ENCODE measurements at places on chromosomes 1 and 21.

- peak; percentile 85 for DNase-seq
These were observed 221.7 kb downstream of the NEGR1 start for GRCh38 chr1:72060466-72061245.

GRCh38 chr1:84353695-84354094, 44.6 kb upstream of the DNASE2B start:
- DNase-seq = no peak

DNA sequence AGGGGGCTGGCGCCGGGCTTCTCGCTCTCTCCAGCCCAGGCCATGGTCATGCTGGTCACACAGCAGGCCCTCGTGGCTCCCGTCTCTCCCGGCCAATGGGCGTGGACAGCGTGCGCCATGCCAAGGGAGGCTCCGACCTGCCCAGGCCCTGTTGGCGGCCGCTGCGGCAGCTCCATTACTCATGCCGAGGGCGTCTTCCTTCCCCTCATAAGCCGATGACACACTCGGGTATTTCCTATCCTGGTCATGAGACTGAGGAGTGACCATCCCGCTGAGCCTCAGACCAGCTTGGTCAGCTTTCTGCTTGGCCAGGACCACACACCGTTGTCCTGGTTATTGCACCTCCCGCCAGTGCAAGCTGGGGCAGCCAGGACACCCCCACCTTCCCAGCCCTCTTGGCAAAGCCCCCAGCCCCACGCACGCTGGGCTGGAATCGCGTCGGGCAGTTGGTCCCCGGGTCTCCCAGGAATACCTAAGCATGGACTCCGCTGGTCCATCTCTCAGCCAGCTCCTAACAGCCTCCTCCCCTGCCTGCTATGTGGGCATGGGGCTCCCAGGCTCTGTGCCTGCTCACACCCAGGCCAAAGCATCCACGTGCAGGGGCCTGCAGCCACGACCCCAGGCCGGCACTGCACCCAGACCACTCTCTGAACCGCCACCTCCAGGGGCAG, 49.8 kb downstream of the ARHGEF16 start:
- DNase-seq = no peak

DNA sequence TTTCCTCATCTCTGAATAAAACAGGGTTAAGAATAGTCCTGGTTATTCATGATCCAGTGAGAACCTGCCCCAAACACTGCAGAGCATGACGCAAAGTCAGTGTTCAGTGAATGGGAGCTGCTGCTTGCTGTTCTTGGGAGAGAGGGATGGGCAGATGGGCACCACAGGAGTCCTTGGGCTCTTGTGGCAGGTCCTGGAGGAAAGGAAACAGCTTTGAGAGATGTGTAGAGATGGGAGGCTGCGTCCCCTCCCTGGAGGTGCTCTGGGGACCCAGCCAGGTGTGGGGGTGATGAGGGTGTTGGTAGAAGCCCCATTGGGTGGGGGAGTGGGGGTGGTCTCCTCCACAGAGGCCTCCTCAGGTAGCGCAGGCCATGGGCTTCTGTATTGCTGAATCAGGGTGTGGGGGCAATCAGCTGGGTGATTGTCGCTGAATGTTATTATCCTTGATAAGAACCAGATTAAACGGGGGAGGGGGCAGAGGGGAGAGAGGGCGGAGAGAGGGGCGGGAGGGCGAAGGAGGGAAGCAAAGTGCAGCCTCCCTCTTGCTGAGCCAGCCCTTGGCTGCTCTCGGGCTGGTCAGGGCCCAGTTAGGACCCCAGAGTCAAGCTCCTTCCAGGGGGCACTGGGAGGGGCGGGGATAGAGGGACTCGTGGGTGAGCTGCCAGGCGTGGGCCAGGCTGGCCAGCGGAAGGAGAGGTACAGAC, 22.9 kb upstream of the CASZ1 start:
- DNase-seq = no peak

Measured in eye (tissue), 1 donor.